A673 (cell line): ENCODE measurements at places on chromosomes 1 and 21. TPM values are rescaled to one million over a fixed set of nuclear protein-coding genes. Genes with fewer than 3 reads are reported as not detected.
A peak's percentile ranks its signal among the peaks of the same experiment; 100 is the strongest.

DNA sequence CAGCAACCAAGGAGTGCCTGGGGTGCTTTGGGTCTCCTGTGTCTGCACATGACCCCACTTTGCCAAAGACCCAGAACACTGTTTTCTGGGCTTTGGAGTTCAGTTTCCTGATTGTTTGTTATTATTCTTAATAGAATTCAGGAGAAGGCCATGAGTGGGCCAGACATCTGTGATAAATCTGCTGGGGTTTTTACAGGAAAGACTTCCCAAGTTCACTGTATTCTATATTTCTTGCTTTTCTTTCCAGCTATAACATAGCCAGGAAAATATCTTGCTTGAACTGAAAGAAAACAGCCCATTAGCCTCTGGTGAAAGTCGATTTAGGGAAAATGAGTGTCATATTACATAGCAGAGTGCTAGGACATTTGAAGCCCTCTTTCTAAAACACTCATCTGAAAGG lies 345.1 kb upstream of the USP24 start:
- DNase-seq, result no peak
- no peaks in the 10 kb centered on the region for H3K4me1 ChIP-seq
- H3K4me3 ChIP-seq, result no peak overlapping the region
- H3K27me3 ChIP-seq, result no peaks in the 10 kb centered on the region
- no peaks in the 10 kb centered on the region for H3K36me3 ChIP-seq

GRCh38 chr1:17582124-17582774 lies 42.8 kb downstream of the ARHGEF10L start:
- H3K4me1 ChIP-seq, result no peaks in the 10 kb centered on the region
- no peak for DNase-seq
- H3K36me3 ChIP-seq, result no peaks in the 10 kb centered on the region
- H3K27ac ChIP-seq, result no peak overlapping the region
- H3K27me3 ChIP-seq, result no peaks in the 10 kb centered on the region

DNA sequence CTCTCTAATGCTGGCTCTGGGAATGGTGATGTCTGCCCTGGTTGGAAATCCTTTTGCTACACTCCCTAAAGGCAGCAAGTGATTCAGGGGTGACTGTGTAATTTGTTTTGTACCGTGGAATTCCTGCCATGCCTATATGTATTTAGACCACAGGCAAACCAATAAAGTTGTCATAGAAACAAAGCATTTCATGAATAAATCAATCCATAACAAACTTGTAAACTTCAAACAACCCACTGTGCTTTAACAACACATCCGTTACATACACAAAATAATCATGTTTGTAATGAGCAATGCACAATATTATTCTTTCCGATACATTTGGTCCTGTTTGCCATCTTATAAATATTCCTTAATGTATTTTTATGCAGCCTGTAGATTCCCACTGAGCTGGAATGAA lies 330.3 kb upstream of the SNX7 start:
- peak overlapping the region; percentile 58 for H3K27ac ChIP-seq
- peak; percentile 68 for DNase-seq
- H3K4me3 ChIP-seq, result no peak overlapping the region

- peaks cover 27% of the 10 kb centered on the region for H3K27me3 ChIP-seq
- DNase-seq, result no peak
- no peak within 1 kb of the TSS for H3K27ac ChIP-seq
- no peaks in the 10 kb centered on the region for H3K36me3 ChIP-seq
- H3K4me3 ChIP-seq, result peak within 1 kb of the TSS; percentile 39
- no peaks in the 10 kb centered on the region for H3K4me1 ChIP-seq
Observed at GRCh38 chr1:167629681-167630567, at the start of gene RCSD1. Gene RCSD1 (plus strand): TSS chr1:167630232. CDS start chr1:167630424, 192 bp downstream.

DNA sequence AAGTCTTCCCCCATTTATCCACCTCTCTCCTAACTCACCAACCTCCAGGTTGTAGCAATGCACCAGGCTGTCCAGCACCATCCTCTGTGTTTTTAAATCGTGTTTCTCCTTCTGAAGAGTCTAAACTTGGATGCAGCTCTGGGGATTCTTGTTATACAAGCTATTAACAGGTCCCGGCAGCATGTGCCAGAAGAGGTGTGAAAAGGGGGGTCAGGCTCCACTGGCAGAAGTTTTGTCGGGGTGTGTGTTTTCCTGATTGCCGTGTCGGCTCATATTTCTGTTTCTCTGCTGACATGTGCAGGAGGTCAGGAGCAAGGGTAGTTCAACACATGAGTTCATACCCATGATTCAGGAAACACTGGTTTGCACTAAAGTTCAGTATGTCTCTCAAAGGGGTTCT lies 658.6 kb upstream of the CAMK1G start:
- H3K36me3 ChIP-seq, result no peaks in the 10 kb centered on the region
- H3K4me3 ChIP-seq, result no peak overlapping the region
- no peak for DNase-seq
- H3K27me3 ChIP-seq, result no peaks in the 10 kb centered on the region
- no peaks in the 10 kb centered on the region for H3K4me1 ChIP-seq

DNA sequence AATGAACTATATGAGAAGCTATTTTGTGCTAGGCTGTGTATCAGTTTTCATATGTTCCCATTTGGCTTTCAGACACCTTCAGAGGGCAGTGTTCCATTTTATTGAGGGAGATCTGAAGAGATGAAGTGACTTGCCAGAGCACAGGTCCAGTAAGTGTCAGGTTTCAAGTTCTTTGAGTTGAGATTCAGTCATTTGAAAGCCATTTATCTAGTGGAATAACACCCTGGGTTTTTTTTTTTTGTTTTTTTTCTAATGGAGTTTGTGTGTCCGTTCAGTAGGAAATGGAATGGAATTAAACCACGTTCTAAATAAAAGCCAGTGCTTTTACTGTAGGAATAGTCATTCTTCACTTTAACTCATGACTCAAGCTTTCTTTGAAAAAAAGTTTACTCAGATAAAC lies 652.9 kb upstream of the USP24 start:
- H3K4me3 ChIP-seq, result no peak overlapping the region
- peaks cover 6% of the 10 kb centered on the region for H3K27me3 ChIP-seq
- H3K36me3 ChIP-seq, result no peaks in the 10 kb centered on the region
- DNase-seq, result peak; percentile 1
- no peaks in the 10 kb centered on the region for H3K4me1 ChIP-seq

- no peaks in the 10 kb centered on the region for H3K4me1 ChIP-seq
- H3K27me3 ChIP-seq, result no peaks in the 10 kb centered on the region
- no peak for DNase-seq
- no peak overlapping the region for H3K27ac ChIP-seq
- H3K4me3 ChIP-seq, result no peak overlapping the region
- no peaks in the 10 kb centered on the region for H3K36me3 ChIP-seq
Observed at GRCh38 chr1:193537266-193538002, 351.0 kb upstream of the B3GALT2 start.

DNA sequence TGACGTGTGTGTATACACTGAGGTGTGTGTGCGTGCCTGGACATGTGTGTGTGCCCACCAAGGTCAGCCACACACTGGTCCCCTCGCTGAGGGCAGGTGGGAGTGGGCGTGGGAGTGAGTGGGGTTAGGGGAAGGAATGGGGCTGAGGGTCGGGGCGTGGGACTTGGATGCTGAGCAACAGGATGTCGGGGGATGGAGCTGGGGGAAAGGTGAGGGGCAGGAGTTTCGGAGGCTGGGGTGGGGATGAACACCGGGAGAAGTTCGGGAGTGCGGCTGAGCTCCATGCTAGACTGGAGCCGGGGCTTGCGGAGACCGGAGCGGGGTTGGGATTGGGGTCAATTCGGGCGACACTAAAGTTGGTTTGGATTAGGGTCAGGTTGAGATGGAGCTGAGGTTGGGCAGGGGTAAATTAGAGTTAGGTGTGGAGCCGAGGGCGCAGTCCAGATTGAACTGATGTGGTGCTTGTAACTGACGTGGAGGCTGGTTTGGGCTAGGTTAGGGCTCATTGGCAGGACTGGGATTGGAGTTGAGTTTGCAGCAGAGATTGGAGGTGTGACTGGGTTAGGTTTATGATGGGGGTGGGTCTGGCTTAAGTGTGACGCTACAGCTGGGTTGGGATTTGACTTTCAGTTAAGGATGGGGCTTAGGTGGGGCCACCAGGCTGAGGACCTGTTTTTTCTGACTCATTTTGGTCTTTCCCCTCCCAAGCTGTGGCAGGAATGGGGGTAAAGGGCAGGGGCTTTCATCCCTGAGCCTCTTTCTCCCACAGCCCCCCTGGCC lies 3.3 kb upstream of the GUCA2A start:
- no peaks in the 10 kb centered on the region for H3K4me1 ChIP-seq
- no peaks in the 10 kb centered on the region for H3K36me3 ChIP-seq
- no peak overlapping the region for H3K4me3 ChIP-seq
- no peak overlapping the region for H3K27ac ChIP-seq

DNA sequence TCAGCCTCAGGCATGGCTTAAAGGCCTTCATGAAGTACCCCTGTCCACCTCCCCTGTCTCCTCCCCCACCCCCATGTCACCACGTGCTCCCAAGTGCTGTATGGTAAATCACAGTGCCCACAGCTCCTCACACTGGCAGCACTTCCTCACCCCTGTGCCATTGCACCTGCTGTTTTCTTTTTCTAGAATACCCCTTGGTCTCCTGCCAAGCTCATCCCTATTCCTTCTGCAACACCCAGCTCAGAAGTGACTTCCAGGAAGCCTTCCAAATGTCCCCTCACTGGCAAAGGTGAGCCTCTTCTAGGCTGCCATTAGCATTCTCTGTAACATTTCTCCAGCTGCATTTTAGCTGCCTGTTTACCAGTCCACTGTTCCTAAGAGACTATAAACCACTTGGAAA lies 9.4 kb downstream of the AKNAD1 start:
- no peaks in the 10 kb centered on the region for H3K27me3 ChIP-seq
- H3K4me3 ChIP-seq, result no peak overlapping the region
- H3K36me3 ChIP-seq, result no peaks in the 10 kb centered on the region
- no peak for DNase-seq
- no peaks in the 10 kb centered on the region for H3K4me1 ChIP-seq
- H3K27ac ChIP-seq, result no peak overlapping the region

GRCh38 chr1:228902781-228903433 lies 167.6 kb downstream of the RHOU start:
- peaks cover 13% of the 10 kb centered on the region for H3K4me1 ChIP-seq
- peak; percentile 76 for DNase-seq
- H3K27ac ChIP-seq, result no peak overlapping the region
- no peak overlapping the region for H3K4me3 ChIP-seq
- no peaks in the 10 kb centered on the region for H3K36me3 ChIP-seq

Gene FOXO6
- 6.1 and 7.6 TPM in 2 replicates for total RNA-seq

Gene RGS4
- 23.8 and 24.2 TPM in 2 replicates for total RNA-seq

Gene G0S2
- 5.8 and 9.0 TPM in 2 replicates for total RNA-seq

Gene LGR6
- total RNA-seq, result not detected in 2 replicates

Gene RCAN3
- 7.4 and 9.1 TPM in 2 replicates for total RNA-seq

Gene LCE1B
- not detected in 2 replicates for total RNA-seq
